Upper lobe of left lung (tissue), 6 donors: ENCODE measurements at places on chromosomes 3 and 15.

GRCh38 chr3:177512945-177513814, 315.9 kb upstream of the TBL1XR1 start:
- DNase-seq: no peak

DNA sequence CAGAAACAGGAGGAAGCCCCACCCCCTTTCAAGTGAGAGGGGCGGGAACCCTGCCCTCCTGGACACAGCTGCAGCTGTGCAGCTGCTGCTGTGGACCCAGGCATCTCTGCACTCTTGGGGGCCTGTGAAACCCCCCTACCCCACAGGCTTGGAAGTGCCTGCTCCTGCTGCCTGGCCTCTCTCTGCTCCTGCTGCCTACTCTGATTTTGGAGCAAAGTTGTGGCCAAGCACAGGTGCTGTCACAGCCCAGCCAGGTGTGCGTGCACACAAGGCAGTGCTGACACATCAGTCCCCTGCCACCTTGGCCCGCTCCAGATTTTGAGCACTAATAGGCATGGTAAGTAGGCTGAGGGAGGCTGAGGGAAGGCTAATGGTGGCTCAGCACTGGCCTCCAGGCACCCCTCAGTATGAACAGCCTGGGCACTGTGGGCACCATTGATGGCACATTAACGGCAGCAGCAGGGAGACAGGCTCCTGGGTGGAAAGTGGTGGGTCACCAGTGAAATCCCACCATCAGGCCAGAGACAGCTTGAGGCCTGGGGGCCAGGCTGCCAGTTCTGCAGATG, 890.9 kb downstream of the GBE1 start:
- DNase-seq: no peak

GRCh38 chr3:153008226-153008625, 153.8 kb upstream of the RAP2B start:
- DNase-seq: no peak

DNA sequence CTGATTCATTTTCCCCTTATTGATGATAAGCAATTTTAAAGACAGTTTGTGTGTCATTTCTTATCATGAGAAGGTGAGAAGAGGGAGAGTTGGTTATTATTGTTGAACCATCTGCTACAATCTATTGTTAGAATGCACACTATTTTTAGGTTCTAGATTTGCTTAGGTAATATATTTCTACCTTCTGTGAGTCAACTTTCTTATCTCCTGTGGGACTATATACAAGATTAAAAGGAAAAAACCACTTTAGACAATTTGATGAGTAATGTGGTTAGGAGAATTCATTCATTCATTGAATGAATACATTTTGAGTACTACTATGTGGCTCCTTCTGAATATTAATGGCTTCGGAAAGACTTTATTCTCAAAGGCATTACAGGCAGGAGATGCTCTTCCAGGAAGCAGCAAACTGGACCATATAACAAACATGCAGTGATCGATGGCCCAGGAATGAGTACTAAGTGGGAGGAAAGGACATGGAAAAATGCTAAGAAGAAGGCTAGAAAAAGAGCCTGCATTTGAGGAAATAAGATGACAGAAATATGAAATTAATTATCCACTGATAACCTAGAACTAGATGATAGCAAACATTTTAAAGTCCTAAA, 22.4 kb downstream of the SPTSSB start:
- DNase-seq: no peak

- no peak for DNase-seq
Observed at GRCh38 chr3:172643506-172644179, 67.2 kb downstream of the NCEH1 start.
